ENCODE measurements at places on chromosomes 6 and 20.

DNA sequence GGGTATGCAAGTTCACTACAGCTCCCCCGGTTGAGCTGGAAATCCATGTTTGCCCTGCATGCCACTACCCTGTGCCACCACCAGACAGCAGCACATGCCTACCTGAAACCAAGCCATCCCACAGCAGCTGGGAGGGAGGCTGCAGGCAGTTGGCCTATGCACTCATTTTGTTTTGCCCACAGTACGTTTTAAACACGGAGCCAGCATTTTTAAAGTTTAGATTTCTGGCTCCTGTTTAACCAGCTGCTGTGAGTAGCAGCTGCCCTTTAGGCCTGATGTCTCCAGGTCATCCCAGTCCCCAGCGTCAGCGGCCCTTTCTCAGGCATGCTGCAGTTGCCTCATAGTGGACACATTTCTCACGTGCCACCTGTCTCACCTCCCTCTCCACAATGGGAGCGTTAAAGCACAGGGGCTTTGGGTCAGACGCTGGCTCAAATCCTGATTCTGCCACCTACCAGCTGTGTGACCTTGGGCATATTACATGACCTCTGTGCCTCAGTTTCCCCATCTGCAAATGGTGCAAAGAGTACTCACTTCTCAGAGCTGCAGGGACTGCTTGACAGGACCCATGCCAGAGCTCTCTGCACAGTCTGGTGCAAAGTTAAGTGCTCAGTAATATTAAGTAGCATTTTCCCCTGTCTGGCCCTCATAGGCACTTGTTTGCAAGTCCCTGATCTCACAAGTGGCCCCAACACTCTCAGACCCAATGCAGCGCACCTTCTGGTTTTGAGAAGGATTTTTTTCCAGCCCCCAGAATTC is 8.2 kb upstream of the UBE2V1 start:
- no peak for DNase-seq

DNA sequence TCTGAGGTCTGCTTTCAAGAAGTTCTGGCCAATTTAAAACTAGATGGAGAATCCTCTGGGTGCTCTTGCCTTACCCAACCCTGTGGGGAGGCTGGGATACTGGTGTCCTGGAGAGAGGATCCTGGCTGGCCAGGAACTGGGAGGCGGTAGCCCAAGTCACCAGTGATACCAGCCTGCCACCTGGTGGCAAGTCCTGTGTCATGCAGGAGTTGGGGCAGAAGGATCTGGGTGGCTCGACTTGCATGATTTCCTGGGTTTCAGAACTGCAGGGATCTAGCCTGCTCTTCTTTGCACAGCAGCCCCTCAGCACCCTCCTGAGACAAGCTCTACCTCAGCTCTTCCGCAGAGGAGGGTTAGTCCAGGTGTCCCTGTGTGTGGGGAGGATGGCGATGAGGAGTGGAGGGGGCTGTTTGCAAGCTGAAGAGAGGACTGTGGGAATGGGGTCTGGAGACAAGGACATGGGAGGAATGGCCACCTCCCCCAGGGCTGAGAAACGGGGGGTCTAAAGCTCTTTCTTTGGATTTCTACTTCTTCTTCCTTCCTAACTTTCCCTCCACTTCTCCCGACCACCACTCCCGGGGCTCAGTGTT is 4.2 kb downstream of the KCNK17 start:
- DNase-seq, result peak; percentile 50

DNA sequence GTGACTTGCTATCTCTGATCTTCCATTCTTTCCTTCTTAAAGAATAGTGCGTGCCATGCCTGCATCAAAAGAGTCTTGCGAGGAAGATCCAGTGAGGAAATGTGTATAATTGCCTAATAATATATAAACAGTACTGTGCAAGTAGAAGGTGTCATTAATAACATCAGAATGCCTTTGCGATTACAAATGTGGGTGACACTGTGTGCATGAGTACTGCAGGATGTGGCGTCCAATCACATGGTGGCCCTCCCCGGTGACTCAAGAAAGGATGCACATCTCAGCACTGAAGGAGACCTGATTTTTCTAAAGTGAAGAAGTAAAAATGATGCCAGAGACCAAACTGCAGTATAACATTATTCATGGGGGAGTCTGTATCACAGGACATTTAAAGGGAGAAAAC is 107.5 kb upstream of the EDN1 start:
- DNase-seq, result no peak

DNA sequence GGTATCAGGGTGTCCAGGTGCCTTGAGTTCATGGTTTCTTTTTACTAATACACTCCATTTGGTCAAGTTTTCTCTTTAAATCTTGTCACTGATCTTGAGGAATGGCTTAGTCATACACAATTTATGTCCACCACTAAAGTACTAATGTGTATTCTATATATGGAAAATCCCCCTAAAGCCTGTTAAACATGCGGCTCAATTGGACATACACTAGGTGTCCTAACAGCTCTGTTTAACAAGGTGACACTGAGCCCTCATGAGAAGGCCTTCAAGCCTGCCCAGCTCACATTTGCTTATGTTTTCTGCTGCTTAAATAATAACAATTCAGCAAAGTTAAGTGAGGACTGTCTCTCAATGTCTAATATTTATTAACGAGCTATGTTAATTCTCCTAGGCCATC is 31.5 kb downstream of the PDE7B start:
- no peak for DNase-seq

DNA sequence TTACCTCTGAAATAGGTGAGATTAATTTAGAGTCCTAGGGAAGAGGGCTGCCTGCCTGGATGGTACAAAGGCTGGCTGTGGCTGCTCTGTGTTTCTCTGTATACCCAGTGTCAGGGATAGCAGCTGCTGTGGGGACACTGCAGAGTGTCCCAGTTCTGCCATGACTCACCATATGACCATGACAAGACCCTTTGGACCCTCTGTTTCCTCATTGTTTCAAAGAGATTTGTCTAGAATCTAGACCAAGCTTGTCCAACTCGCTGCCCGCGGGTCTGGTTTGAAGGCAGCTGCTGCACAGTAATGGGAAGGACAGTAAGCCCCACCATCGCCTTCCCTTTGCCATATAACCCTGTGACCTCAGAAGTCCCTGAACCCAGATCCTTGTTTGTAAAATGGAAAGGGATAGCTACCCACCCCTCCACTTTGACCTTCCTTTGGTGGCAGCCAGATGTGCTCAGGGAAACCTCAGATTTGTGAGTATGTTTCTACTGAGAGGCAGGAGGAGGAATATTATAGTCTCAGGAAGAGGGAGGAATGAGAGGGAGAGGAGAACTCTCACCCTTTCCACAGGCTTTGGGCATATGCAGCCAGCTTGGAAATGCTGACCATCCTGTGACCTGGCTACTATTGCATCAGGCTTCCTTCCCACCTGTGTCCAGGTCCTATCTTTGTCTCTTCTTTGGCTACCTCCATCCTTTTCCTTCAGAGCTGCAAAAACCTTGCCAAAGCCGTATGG is 14.0 kb downstream of the PLCG1 start:
- DNase-seq, result no peak

DNA sequence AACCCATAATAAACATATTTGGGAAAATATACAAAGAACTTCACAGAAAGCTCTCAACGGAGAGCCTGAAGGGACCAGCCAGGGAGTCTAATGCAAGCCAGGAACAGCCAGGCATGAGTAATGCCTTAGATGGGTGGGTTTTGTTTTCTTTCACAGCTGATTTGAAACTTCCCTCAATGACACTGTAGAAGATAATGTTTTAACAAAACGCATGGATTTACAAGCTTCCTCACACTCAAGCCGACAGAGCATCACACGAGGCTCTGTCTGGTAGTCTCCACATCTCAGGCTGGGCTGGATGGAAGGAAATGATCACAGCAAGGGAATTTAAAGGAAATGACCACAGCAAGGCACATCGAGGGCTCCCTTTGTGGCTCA is 113.9 kb downstream of the GMPR start:
- DNase-seq, result peak; percentile 77

- DNase-seq, result no peak
These were observed 120.6 kb downstream of the LY86 start for GRCh38 chr6:6709106-6709505.

GRCh38 chr20:16346956-16347355 is 226.3 kb downstream of the KIF16B start:
- DNase-seq, result no peak

DNA sequence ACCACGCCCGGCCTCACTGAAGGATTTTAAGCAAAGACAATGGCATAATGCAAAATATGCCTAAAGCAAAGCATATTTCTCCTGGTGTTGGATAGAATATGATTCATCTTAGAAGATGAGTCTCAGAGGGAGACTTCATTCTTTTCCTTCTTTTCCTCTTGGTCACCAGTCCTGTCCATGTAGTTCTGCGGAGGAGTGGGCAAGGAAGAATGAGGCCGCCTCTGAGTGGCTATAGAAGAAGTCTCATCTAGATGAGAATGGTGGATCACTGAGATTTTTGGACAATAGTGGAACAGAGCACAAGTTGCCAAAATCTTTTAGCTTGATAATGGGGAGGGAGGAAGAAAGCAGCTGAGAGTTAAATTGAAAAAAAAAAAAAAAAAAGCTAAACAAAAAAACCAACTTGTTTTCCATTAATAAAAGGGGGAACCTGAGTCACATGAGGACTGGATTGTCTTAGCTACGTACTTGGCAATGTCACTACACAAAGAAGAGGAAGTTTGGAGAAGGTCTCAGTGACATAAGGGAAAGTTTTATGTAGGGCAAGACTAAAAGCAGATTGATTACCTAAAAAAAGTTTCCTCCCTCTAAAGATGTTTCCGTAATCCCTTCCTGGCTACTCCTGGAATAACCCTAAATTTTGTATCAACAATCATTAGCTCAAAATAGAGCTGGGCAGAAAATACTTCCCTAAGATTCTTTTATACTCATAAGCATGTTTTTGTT is 6.0 kb downstream of the CD83 start:
- no peak for DNase-seq

DNA sequence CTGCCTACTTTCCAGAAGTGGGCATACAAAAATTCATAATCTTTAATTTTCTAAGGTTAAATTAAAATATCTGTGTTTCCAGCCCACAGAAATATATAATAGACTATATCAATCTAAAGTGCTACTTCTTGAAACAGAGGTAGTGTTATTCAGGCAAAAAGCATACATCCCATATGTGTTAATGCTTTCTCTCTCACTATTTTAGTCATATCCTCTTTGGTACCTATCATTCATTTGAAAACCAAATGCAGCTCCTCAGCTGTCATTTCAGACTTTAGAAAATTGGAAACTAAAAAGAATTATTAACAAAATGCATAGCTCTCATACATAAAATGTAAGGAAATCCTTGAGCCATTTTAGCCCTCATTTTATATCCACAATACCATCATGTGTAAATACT is 925 bp downstream of the FHL5 start:
- DNase-seq, result no peak

DNA sequence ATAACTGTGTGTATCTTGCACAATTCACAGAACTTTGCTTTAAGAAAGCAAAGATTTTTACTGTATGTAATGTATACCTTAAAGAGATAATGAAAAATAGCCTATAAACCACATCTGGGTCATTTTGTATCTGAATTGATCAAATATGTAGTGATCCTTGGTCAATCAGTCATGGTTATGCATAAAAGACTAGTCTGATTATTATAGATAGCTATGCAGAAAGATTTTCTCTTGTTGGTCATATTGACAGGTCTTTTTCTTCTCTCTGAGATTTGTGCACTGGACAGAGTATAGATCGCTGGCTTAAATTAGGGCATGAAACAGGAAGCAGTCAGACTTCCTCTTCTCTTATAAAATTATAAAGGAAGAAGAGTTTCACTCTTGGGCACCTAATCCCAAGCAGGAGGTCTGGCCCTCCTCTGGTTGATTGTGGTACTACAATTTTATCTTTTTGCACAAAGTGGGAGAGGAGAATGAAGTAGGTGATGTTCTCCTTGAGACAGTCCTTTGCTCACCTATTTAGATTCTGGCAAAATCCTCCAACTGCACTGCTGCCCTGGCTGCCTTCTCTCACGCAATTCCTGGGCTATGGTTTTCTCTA is 380.9 kb upstream of the RGS17 start:
- peak; percentile 15 for DNase-seq

- no peak for DNase-seq
These were observed 29.9 kb downstream of the HIVEP2 start for GRCh38 chr6:142914937-142915697.

DNA sequence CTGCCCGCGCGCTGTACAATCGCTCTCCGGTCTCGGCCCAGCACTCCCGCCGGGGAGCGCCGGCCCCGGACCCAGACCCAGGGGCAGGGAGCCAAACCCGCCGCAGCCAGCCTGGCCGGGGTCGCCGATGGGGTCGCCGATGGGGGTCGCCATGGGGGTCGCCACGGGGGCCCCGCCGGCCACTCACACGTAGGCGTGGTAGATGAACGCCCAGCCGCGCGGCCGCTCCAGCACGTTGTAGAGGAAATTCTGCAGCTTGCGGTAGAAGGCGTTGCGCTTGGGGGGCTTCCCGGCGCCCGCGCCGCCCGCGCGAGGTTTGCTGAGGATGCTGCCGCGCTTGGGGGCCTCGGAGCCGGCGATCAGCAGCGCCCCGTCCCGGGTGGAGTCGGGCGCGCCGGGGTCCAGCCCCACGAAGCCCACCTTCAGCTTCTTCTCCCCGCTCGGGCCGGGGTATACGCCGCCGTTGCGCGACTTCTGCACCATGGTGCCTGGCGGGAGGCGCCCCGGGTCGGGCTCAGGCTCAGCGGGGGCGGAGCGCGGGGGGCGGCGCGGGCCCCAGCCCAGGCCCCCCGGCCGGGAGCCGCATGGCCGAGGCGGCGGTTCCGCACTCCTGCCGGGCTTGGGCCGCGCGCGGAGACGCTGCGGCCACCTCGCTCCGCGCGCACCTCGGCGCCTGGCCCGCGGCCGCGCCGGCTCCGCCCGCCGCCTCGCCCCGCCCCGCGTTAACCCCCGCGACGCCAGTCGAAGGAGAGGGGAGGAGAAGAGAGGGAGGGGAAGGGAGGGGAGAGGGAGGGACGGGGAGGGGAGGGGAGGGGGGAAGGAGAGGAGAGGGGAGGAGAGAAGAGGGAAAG is at the start of gene KCNQ2:
TSS of gene KCNQ2 (minus strand) at position 675 of the 851 bp plus-strand sequence. CDS start at position 483, 192 bp downstream.
- no peak for DNase-seq

GRCh38 chr20:17482536-17482935 is 48.6 kb downstream of the BFSP1 start:
- DNase-seq, result no peak

GRCh38 chr6:61649845-61650244 is 636.2 kb downstream of the KHDRBS2 start:
- no peak for DNase-seq

GRCh38 chr6:9499709-9500108 is 915.2 kb downstream of the TFAP2A start:
- no peak for DNase-seq

GRCh38 chr20:45087814-45088213 is 13.1 kb downstream of the KCNS1 start:
- no peak for DNase-seq

DNA sequence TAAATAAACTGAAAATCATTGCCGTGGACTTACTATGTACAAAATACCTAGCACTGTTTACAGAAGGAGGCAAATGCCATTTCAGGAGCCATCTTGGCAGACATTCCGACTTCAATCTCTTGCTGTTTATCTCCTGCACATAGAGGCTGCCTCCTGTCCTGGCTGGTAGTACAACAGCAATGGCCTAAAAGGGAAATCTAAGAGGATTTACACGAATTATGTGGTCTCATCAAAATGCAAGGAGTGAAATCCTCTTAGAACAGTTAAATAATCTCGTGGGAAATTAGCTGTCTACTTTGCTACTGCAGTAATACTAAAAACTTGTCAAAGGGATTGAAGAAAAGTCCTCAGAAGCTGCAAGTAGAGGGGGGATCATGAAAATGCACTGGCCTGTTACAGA is 82.2 kb upstream of the SLC2A12 start:
- DNase-seq, result no peak
